Gastrocnemius medialis (tissue), 4 donors: ENCODE measurements at places on chromosomes 2 and 18. TPM values are rescaled to one million over a fixed set of nuclear protein-coding genes. Genes with fewer than 3 reads are reported as not detected.
A peak's percentile ranks its signal among the peaks of the same experiment; 100 is the strongest.

EVA1A gene
- 1.1 TPM for total RNA-seq

COL4A4 gene
- 11.4 TPM for total RNA-seq

LYPD1 gene
- total RNA-seq, result not detected

EFR3B gene
- 0.29 TPM for total RNA-seq

VWC2L gene
- not detected for total RNA-seq

SERPINB10 gene
- not detected for total RNA-seq

- no peak for DNase-seq
Observed at GRCh38 chr18:79560861-79561210, 118.8 kb upstream of the CTDP1 start.

- DNase-seq, result no peak
Observed at GRCh38 chr2:56315376-56315775, 131.6 kb downstream of the CCDC85A start.

GRCh38 chr2:225996462-225996828 lies 596.9 kb downstream of the NYAP2 start:
- no peak for DNase-seq

- peak; percentile 12 for DNase-seq
Observed at GRCh38 chr2:206274434-206275311, at the start of gene ZDBF2. Gene ZDBF2, plus strand, starts transcription at chr2:206274663. Its CDS starts 7,187 bp downstream, at chr2:206281850.

DNA sequence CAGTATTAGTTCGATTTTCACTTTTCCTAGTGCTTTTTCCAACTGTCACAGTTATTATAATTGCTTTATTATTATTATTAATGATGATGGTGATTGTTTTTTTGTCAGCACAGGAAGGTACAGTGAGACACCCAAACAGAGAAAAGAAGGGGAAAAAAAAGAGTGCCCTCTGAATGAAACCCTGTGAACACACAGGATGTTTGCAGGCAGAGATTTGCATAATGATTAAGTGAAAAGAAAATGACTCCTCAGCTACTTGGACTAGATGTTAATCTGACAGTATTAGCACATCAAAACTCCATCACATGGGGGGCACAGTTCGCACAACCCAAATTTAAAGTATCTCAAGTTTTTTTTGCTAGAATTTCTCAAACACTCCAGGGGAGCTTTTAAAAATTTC lies 32.9 kb downstream of the ADD2 start:
- no peak for DNase-seq

DNA sequence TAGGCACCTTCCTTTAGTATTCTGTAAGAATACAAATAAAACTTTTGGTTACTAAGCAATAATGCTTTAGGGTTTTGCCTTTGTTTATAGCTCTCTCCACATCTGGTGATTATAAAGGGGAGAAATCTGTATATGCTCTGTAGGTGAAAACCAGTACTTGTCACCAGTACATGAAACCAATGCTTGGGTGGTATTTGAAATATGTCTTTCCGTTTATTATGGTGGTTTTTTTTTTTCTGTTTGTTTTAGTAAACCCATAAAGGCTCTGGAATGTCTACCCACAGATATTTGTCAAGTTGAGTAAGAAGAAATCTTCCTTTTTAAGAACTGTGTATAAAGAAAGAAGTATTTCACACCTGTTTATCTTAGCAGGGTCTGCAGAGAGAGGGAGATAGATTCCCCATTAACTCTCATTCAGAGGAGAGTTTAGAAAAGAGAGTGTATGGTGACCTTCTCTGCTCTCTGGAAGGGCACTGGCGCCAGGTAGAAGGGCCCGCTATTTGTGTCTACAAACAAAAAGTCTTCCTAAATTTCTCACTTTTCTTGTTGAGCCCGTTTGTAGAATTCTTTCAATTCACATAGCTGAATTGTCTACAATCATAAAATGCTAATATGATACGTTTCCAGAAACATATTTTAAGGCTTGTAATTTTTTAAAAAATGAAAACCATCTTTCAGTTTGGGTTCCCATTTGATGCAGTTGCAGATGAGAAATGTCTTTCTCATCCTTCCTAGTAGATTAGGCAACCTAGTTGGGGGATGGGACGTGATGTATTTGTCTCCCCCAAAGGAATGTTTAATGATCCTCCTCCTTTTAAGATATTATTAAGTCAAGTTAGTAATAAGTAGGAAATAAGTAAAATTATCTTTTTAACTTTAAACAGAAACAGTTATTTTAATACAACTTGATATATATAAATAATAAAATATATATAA lies 33.9 kb downstream of the MAP3K20 start:
- no peak for DNase-seq

- no peak for DNase-seq
Observed at GRCh38 chr18:7846335-7846734, 279.2 kb downstream of the PTPRM start.

GRCh38 chr2:48954935-48955334 lies 199.4 kb downstream of the FSHR start:
- DNase-seq, result no peak

- no peak for DNase-seq
Observed at GRCh38 chr2:175010848-175011254, 5.7 kb upstream of the CHN1 start.

DNA sequence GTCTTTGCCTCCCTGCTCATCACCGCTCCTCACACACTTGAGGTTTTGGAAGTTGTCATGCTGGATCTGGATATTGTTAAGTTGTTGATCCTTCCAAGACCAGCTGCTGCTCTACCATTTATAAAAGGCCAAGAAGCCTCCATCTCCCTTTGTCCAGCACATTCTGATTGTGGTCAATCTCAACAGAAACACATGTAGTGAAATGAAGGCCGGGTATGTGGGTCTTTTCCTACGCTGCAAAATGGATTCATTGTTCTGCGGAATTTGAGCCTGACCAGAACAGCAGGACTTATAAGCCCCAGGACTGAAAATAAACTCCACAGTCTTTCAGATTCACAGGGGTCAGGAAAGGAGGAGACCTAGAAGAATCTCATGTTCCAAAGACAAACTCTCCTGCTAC lies 238.4 kb downstream of the CMPK2 start:
- no peak for DNase-seq

DNA sequence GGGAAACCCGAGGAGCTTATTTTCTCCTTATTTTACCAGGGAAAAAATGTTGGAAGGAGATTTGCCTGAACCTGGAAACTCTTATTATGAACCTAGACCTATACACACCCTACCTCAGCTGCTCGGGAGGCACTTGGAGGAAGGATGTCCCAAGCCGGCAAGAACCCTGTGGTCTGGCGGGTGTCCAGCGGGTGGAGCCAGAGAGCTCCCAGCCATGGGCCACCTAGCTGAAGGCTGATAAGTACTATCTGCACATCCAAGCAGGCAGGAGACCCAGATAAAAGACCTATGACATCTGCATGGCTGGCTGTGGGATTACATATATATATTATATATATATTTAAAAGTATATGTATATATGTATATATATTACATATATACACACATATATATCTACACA lies 1.1 kb upstream of the SLC14A1 start:
- DNase-seq, result peak; percentile 25

DNA sequence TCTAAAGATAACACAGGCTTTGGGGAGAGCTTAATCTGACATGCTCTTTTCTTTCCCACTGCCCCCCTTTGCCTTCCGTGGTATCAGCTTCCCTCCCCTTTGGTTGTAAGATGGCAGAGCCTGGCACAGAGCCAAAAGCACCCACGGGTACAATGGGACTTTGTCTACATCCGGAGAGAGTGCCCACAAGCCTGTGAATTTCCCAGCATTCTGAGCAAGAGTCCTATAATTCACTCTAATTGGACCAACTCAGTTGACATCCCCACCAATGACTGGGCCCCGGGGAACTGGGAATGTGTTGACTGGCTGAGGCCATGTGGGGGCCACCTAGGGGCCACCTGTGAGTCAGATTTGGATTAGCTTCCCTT lies 20.1 kb upstream of the C2orf72 start:
- DNase-seq, result no peak
